ENCODE measurements at places on chromosomes 5 and 9. TPM values are rescaled to one million over a fixed set of nuclear protein-coding genes. Genes with fewer than 3 reads are reported as not detected.

- no peak for ATAC-seq
Measured at GRCh38 chr5:78530342-78531096, 118.1 kb downstream of the LHFPL2 start.

DNA sequence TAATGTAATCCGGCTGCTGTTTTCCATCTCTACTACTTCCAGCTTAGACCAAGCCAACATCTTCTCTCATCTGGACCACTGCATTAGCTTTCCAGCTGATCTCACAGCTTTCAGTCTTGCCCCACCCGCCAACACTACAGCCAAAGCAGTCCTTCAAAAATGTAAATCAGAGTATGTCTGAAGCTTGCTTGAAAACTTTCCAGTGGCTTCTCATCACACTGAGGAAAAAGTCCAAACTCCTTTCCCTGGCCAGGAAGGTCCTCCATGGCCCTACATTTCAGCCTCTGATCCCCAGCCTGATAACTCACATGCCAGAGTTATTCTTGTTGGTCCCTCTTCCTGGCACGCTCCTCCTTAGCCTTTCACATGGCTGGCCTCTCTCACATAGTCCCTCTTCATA is 38.5 kb downstream of the TTC1 start:
- ATAC-seq, result peak; percentile 32

- no peak for ATAC-seq
Measured at GRCh38 chr5:135569755-135570452, 8.9 kb downstream of the CXCL14 start.

- ATAC-seq, result no peak
Measured at GRCh38 chr9:132937463-132937901, 6.9 kb downstream of the TSC1 start.

DNA sequence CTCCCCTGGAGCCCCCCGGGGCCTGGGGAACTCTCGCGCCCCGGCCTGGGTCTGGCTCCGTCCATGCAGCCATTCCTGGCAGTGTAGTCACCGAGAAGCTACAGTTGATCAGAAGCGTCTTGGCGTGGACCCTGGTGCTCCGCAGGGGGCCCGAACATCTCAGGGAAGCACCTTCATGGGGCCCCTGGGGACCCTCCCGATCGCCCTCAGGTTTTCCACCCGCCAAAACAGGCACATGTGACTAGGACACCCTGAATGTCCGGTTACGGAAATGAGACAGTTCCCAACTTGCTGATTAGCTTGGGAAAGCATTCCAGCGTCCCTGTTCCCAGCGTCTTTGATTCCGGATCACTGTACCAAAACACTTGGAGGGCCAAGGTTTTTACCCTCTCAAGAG is 472 bp downstream of the FBXO4 start:
- peak; percentile 28 for ATAC-seq

GRCh38 chr5:67974054-67974453 is 241.5 kb upstream of the PIK3R1 start:
- no peak for ATAC-seq

Gene C5orf46
- not detected for total RNA-seq

All from gastroesophageal sphincter (tissue), 4 donors.